ENCODE measurements at places on chromosomes 2 and 18.
A peak's percentile ranks its signal among the peaks of the same experiment; 100 is the strongest.

- no peak for ATAC-seq
Observed at GRCh38 chr2:145380436-145381017, 860.6 kb upstream of the ZEB2 start.

DNA sequence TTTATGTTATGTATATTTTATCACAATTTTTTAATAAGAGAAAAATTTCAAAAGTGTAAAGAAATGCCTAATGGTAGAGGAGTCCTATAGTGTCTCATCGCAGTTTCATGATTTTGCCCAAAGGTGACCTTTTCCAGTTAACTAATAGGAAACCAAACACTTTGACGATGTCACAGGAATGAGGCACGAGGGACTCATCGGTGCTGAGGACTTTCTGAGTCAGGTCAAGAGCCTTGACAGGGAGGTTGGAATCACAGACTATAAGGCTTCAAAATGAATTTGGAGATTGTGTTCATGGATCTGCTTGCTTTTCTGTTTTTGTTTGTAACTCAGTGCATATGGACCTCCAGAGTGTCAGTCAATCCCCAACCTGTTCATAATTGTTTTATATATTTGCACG lies 15.1 kb upstream of the RTTN start:
- no peak for ATAC-seq

DNA sequence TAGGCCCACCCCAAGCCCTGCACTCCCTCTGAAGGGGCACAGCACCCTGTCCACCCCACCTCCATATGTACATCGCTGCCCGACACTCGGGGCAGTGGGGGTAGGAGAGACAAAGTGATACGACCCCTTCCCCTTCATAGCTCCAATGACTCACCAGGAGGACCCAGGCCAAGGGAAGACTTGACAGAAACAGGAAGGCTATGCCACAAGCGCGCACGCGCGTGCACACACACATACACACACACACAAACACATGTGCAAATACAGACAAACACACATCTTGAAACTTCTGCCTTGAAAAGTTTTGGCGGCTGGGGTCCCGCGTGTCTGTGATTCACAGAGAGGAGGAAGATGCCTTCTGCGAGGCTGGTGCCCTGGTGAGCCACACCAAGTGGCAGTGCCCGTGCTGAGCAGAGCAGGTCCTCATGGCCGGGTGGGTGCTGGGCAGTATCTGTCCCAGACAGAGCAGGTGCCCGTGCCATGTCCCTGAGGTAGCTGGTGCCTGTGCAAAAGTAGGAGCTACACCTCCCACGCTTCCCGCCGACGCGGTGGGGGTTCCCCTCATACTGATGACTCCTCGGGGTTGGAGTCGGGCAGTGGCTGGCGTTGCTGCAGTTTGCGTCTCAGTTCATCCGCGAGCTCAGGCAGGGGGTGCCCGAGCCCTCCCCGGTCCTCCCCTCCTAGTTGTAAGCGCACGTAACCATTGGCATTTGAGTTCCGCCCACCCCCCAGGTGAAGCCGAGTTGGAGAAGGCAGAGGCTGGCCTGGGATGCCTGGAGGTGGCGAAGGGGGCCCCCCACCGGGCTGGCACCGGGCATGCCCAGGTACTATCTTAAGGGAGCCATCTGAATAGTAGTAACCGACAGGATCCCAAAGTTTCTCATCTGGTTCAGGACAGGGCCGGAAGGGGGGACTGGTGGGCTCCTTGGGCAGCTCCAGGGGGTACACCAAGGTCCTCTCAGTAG lies 2.5 kb upstream of the ANKRD39 start:
- ATAC-seq, result no peak

- ATAC-seq, result no peak
Observed at GRCh38 chr2:205409411-205409810, 272.9 kb upstream of the NRP2 start.

DNA sequence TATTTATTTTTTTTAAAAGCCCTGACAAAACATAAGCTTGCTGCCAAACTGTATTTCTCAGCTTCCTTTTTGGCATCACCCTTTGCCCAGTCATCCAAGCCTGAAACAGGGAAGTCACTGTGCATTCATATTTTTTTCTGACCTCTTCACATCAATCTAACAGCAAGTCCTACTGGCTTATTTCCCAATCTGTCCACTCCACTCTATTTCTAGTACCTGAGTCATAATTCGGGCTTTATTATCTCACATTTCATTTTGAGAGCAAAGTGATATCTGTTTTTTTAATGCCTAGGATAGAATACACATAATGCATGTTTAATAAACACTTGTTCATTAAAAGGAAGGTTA lies 5.1 kb downstream of the HNMT start:
- ATAC-seq, result peak; percentile 39

GRCh38 chr2:219159771-219160185 lies 837 bp downstream of the NHEJ1 start:
- ATAC-seq, result peak; percentile 0
